ENCODE measurements at places on chromosomes 5 and 9.

DNA sequence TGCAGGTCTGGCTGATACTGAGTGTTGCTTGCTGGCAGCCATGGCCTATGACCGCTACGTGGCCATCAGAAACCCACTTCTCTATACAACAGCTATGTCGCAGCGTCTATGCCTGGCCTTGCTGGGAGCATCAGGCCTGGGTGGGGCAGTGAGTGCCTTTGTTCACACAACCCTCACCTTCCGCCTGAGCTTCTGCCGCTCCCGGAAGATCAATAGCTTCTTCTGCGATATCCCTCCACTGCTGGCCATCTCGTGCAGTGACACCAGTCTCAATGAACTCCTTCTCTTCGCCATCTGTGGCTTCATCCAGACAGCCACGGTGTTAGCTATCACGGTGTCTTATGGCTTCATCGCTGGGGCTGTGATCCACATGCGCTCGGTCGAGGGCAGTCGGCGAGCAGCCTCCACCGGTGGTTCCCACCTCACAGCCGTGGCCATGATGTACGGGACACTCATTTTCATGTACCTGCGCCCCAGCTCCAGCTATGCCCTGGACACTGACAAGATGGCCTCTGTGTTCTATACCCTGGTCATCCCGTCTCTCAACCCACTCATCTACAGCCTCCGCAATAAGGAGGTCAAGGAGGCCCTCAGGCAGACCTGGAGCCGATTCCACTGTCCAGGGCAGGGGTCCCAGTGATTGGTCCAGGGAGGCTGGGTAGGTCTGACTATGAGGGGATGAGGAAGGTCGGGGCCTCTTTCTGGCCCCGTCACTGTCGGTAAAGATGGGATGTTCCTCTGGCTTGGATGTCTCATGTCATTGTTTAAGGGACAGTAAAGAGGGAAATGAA is 718 bp downstream of the OR5C1 start:
- DNase-seq: no peak

GRCh38 chr9:108528231-108528630 is 327.6 kb downstream of the ACTL7B start:
- no peak for DNase-seq

DNA sequence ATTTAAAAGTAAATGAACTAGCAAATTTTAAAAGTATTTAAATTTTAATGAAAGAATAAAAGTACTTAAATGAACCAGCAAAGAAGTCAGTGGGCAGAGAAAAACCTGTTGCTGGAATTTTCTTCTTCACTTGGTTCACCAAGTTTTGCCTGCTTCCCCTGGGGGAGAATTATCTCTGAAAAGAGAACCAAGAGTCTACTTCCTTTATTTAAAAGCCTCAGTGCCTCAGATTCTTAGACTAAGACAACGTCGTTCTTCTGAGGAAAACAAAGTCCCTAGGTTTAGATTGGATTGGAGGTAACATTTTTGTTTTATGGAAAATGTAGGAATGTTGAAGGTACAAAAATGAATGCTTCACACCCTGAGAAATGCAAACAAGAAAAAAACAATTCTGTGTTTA is 7.4 kb upstream of the KLF4 start:
- DNase-seq: no peak

- no peak for DNase-seq
Observed at GRCh38 chr9:21322911-21323461, 12.2 kb downstream of the KLHL9 start.

DNA sequence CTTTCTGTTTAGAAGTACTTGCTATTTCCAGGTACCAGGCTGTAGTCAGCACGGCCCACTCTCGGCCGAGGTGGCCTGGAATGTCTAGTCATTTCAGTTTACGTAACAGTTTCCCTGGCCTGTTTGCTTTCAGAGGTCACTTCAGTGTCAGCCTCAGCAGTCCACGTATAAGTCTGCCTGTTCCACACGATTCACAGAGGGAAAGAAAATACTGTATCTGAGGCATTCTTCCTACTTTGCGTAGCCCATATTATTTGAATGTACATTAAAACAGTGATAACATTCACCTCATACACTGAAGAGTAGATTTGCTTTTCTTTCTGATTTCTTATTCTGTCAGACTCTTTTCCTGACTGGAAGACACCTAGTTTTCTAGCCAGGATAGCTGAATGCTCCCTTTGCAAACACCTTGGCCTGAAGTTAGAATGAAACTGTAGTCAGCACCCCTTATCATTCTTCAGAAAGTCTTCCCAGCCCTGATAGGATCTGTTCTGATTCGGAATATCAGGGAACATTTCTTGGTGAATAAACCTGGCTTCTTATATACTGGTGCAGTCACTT is 140.9 kb downstream of the AOPEP start:
- DNase-seq: peak; percentile 74

DNA sequence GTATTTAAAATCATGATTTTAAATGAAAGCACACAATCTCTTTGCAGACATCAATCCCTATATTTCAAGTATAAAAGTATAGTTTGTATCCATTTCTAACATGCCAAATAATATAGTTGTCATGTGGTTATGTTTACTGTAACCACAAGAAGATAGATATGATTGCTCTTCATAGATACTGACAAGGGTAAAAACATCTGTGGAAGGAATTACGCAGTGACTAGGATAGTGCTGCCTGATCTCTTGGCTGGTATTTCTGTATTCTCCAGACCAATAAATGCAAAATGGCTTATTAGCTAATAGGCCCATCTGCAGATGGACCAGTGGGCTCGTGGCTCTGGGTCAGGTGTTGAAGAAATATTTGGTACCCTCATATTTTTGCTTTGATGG is 34.9 kb upstream of the FBN2 start:
- DNase-seq: no peak

DNA sequence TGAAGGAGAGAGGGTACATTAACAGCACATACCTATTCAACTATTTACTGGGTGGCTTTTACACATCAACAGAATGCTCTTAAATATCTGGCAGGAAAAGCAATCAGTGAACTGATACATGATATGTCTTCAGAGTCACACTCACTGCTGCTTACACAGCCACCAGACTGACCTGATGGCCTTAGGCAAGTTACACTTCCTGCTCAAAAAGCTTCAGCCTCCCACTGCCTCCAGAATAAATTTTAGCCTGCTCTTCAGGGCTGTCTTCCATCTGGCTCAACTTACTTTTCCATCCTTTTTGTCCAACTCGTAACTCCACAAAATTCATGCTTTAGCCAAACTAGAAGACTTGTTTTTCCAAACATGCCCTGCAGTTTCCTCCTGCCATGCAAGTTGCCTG is 10.7 kb downstream of the LOX start:
- DNase-seq: peak; percentile 36

DNA sequence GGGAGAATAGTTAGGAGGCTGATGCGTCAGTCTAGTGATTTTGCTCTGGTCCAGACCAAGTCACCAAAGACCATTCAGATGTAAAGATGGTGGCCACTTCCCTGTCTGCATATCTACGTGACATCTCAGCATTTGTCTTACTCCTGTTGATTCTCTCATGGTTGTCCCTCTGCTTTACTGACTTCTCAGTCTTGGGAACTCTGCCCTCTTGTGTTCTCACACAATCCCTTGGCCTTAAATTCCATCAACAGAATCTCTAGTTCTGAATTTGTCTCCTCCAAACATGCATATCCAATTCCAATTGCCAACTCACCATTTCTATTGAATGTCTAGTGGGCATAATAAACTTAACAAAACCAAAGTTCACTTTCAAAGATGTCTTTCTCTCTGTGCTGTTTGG is 147.8 kb downstream of the SLC24A2 start:
- no peak for DNase-seq

DNA sequence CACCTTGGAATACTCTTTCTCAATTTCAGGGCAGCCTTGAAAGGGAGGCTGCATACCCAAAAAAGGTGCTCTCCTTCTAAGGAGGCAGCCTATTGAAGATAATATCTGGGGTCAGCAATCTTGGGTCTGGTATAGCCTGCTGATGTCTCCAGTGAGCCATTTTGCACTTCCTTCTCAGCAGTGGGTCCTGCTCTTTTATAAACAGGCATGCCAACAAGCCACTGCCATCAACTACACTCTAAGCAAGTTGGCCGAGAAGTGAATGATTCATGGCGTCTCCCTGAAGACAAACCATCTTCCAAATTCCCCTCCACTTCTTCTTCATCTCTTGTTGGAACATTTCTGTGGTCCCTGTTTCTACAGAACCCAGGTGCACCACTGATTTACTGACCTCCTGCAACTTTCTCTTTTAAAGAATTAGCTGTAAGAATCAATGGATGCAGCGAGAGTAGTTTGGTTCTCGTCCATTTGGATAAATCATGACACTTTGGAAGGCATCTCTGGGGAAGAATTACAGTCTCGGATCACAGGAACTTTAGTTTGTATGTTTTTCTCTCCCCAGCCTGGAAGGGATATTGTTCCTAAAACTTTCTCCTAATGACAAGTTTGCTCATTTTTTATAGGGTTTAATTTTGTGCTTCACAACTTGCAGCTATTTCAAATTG is 108.3 kb downstream of the INSYN2B start:
- no peak for DNase-seq

DNA sequence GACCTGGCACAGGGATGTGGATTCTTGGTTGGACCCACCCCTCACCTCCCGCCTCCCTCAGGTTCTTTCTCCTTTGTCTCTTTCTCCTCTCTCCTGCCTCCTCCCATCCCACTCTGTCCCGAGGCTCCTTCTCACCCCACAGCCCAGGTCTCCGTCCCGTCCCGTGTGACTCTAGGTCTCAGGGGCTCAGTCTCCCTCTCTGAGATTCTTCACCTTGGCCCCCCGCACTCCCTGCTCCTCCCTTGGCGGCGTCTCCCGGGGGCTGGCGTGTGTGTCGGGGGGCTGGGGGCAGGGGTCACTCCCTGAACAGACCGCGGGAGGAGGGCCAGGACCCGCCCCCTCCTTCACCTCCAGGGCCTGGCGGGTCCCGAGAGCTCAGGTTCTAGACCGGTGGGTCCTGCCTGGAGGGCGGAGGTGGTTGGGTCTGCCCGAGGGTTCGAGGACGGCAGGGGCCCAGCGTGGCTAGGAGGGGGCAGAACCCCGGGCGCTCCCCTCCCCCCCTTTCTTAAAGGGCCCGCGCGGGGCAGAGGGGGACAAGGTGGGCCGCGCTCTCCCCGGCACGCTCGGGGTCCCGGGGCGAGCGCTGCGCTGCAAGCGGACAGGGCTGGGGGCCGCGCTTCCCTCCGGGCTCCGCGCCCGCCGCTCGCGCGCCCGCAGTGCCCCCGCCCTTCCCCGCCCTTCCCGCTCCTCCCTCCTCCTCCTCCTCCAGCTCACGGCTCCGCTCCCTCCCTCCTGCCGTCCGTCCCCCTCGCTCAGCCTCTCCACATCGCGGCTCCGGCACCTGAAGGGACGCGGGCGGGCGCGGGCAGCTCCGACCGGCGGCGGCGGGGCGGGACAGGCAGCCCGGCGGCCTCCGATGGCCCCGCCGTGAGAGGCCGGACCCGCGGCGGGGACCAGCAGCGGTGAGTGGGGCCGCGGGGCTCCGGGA is at the start of gene PSD2:
PSD2 (plus strand) TSS at position 735 of the 928 bp plus-strand sequence. CDS start 13,633 bp downstream, outside the sequence.
- peak; percentile 21 for DNase-seq

- peak; percentile 46 for DNase-seq
Observed at GRCh38 chr5:78605611-78606010, 43.0 kb downstream of the LHFPL2 start.

DNA sequence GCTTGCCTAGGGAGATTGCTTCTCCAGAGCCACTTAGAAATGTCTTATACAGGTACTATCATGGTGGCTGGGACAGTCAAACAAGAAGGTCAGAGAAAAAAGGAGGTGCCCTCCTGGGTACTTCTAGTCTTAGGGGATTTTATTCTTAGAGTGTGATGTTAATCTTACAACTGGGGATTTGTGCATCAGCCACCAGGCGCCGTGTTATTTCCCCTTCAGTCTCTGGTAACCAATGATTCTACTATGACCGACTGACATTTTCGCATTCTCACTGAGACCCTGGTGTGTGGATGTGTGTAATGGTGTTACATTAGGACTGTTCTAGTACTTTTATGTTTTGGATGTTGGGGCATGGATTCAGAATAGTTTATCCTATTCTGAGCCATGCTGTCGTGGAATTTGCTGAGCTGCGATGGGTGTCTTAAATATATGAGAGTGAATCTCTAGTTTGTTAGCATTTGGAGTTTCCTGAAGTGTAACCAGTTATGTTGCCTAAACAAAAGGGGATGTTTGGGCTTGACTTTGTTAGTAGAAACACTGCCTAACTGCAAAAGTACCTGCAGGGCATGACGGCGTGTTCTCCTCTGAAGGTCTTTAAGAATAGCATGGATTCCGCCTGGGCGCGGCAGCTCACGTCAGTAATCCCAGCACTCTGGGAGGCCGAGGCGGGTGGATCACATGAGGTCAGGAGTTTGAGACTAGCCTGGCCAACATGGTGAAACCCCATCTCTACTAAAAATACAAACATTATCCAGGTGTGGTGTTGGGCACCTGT is 175.2 kb upstream of the DAP start:
- no peak for DNase-seq

DNA sequence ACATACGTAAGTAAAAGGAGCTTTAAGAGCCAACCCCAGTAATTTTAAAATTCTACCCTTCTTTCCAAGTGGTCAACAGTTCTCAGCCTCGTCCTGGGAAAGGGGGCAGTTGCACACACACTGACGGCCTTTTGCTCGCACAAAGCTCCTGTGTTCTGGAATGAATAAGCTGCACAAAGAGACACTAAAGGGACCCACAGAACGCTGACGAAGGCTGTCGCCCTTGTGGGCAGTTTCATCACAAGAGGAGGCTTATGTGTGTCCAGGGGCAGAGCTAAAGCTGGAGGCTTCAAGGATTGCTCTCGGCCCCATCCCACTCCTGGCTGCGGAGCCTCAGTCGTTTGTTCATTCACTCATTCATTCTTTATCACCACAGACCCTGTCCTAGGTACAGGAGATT is 67.0 kb upstream of the NEK6 start:
- no peak for DNase-seq

- peak; percentile 61 for DNase-seq
Observed at GRCh38 chr9:83935276-83935935, 14.2 kb upstream of the KIF27 start.

- DNase-seq: no peak
Observed at GRCh38 chr5:157029457-157029856, 29.5 kb downstream of the HAVCR1 start.

GRCh38 chr5:92659246-92659645 is 921.8 kb downstream of the NR2F1-AS1 start:
- no peak for DNase-seq

GRCh38 chr5:6573651-6574101 is 59.2 kb downstream of the NSUN2 start:
- DNase-seq: no peak

DNA sequence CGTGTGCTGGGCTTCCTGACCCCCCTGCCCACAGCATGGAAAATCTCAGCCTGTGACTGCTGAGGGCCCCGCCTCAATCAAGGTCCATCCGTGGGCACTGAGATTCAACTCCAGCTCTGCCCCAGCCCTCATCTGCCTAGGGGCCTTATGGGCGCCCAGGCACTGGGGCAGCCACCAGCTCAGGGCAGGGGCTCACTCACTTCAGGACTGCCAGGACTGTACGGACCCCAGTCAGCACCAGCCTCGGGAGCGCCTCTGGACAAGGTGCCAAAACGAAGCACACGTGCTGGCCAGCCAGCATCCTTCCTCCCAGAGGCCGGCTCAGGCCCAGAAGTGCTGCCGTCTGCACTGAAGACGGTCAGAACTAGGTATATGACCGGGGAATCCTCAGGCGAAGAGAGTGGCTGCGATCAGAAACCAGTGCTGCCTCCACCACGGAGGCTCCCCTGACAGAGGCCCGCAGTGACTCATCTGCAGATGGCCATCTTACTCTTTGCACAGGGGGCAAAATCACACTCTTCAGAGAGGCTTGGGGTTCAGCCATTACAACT is 19.6 kb downstream of the CLPTM1L start:
- no peak for DNase-seq

- DNase-seq: no peak
Observed at GRCh38 chr9:77829420-77829819, 181.3 kb upstream of the GNA14 start.

GRCh38 chr5:1647580-1647979 is 123.8 kb upstream of the LPCAT1 start:
- DNase-seq: no peak
